ENCODE measurements at places on chromosomes 6 and 20.

GRCh38 chr6:166765234-166765541, 138.1 kb upstream of the RPS6KA2 start:
- no peak for DNase-seq

DNA sequence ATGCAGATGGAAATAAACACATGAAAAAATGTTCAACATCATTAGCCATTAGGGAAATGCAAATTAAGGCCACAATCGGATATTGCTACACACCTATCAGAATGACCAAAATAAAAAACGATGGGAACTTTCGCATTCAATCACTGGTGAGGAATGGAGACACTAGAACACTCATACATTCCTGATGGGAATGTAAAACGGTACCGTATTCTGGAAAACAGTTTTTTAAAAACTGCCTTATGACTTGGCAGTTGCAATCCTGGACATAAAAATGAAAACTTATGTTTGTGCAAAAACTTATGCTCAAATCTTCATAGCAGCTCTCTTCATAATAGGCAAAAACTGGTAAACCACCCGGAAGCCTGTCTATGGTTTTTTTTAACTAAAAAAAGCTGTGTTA, 146.0 kb downstream of the CEBPB start:
- no peak for DNase-seq

- DNase-seq, result peak; percentile 33
Measured at GRCh38 chr6:166005944-166006899, 161.4 kb downstream of the TBXT start.

- DNase-seq, result no peak
Measured at GRCh38 chr6:23499549-23499948, 626.5 kb upstream of the NRSN1 start.

- no peak for DNase-seq
Measured at GRCh38 chr6:20693466-20694063, 159.3 kb downstream of the CDKAL1 start.

- DNase-seq, result no peak
Measured at GRCh38 chr20:11989018-11989771, 71.5 kb downstream of the BTBD3 start.

DNA sequence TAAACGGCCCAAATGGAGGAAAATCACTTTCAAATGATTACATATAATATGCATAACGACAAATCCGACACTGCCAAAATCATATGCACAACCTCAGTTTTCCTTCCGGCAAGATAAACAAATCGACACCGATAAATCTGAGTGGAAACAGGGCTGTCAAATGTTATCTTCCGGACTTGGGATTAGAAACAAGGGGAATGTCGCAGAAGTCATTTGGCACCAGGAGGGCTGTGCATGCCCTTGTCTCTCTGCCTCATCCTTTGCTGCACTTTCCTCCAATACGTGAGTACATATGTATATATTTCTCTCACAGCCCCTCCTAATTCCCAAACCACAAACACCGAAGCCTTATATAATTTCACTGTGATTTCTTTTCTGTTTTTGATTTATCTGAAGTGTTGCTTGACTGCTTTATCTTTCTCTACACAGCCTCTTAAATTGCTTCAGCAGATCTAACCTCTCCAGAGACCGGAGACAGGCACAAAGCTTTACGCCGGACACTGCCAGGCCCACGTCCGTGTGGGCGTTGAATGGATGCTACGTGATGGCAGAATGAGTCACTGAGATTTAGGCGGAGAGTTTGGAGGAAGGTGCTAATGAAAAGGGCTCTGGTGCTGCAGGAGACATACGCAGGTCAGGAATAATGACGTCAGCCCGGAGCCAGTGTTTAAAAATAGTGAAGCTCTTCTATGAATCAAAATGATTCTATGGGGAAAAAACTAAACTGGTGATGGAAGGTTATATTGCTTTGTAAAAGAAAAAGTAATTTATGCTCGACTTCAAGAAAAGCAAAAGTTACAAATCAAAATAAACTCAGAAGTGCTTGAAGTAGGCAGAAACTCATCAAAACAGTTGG, 21.0 kb upstream of the PRELID3B start:
- no peak for DNase-seq

DNA sequence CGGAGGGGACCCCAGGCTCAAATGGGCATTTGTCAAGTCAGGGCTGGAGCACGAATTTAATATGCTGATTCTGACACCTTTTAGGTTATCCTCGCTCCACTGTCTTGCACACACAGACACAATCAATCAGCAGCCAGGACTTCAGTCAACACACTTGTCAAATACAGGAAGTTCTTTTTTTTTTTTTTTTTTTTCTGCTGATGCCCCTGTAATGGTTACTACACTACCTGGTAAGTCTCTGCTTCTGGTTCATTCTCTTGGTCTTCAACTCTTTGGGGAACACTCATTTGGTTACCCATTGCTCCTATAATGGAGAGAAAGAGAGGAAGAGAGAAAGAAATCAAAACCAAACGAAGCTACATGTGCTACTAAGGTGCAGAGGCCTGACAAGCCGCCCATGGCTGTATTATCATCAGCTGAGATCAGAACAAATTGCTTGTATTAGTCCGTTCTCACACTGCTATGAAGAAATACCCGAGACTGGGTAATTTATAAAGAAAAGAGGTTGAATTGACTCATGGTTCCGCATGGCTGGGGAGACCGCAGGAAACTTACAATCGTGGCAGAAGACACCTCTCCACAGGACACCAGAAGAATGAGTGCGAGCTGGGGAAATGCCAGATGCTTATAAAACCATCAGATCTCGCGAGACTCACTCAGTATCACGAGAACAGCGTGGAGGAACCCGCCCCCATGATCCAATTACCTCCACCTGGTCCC, 11.8 kb downstream of the BCAS1 start:
- no peak for DNase-seq

- no peak for DNase-seq
Measured at GRCh38 chr6:166855416-166855815, 100.9 kb downstream of the RNASET2 start.

GRCh38 chr6:163416557-163417253, 2.2 kb downstream of the QKI start:
- DNase-seq, result peak; percentile 36

- no peak for DNase-seq
Measured at GRCh38 chr6:31060145-31060544, 49.9 kb downstream of the MUC22 start.

GRCh38 chr6:170199716-170200115, 91.2 kb downstream of the DLL1 start:
- DNase-seq, result no peak

- no peak for DNase-seq
Measured at GRCh38 chr6:87574237-87574804, 15.5 kb downstream of the RARS2 start.
